ENCODE measurements at places on chromosomes 4 and X.

- no peak for DNase-seq
Measured at GRCh38 chr4:180542445-180543100, 1700.6 kb upstream of the TENM3 start.

DNA sequence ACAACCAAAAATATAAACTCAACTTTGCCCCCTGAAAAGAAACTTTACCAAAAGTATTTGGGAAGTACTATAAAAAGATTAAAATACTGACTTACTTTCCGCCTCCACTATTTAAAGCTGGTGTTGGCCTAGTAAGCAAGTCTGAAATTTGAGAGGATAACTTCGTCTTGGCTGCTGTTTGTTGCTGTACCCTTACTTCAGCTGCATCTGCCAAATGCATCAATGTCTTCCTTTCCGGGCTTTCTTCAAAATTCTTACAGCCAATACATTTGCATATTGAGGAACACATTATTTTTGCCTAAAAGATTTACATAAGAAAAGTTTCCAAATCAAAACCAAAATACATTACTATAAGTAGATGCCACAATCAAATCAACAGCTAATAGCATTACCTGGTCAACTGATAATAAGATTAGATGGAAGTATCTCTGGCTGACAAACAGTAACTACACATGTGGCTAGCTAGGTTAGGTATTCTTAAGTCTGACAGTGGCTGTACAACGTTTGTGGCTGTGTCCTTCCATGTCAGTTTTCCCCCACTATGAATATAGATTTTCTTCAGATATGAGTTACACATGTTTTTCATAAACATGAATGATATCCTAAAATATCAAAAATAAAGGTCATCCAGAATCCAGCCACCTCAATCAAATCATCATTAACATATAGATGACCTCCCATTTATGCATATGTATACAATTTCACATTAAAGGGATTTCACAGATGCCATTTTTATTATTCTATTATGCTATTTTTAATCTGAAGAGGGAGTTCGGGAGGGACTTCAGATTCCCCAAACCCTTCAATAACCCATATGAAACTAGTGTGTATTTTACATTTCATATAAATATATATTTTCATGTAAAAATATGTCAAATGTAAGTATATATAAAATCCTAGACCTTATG lies 30.6 kb downstream of the THAP9 start:
- no peak for DNase-seq

GRCh38 chr4:20248155-20248558 lies 3.5 kb upstream of the SLIT2 start:
- DNase-seq = no peak

GRCh38 chr4:20444599-20445337 lies 193.1 kb downstream of the SLIT2 start:
- no peak for DNase-seq

DNA sequence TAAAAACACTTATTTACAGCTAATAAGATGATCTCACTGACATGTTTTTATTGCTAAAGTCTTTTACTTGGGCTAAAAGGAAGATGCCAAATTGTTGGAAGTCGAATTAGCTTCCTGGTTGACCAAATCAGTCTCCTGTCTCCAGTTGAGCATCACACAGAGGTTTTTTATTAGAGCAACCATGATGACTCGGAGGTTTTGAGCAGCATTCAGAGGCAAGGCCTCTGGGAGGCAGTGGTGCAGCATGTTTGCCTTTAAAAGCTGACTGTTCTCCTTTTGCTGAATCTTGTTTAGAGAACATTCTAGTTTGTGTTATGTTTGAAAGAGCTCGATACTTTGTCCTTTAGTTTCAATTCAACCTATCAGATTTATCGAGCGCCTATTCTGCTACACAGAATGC lies 2.1 kb downstream of the UCHL1 start:
- no peak for DNase-seq

Measured in activated B cell treated with CpG ODN at 0.5 μM for 24 hours (primary cell).